ENCODE measurements at places on chromosomes 3 and 15. TPM values are rescaled to one million over a fixed set of nuclear protein-coding genes. Genes with fewer than 3 reads are reported as not detected.

DNA sequence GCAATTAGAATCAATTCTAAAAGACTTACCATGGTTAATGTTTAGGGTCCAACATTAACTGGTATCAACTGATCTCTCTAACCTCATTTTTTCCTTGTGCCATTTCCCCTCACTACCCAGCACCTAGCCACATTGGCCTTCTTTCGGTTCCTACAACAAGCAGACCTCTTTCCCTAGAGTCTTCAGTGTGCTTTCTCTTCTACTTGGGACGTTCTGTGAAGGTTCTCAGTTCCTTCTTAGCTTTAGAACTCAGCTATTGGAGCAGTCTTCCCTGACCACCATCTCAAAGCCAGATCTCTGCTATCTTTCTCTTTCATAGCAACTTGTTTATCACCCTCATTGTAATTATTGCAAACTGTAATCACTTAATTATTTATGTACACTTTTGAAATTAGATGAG is 31.5 kb upstream of the MINDY4B start:
- no peak for DNase-seq

DNA sequence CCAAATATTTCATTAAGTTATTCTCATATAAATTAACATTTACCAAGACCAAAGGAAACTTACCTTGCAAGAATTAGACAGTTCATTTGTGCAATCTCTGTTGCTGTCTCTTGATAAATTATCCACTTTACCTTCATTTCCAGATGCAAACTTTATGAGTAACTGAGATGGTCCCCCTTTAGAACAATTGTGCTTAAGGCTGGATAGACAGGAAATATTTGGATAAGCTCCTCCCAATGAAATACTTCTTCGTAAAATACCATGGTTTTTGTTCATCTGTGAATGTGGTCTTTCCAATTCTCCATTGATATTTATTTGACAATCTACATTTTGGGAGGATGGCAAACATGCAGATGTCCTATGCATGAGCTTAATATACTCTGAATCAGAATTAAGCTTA is 78.2 kb downstream of the NEDD4 start:
- DNase-seq = no peak

DNA sequence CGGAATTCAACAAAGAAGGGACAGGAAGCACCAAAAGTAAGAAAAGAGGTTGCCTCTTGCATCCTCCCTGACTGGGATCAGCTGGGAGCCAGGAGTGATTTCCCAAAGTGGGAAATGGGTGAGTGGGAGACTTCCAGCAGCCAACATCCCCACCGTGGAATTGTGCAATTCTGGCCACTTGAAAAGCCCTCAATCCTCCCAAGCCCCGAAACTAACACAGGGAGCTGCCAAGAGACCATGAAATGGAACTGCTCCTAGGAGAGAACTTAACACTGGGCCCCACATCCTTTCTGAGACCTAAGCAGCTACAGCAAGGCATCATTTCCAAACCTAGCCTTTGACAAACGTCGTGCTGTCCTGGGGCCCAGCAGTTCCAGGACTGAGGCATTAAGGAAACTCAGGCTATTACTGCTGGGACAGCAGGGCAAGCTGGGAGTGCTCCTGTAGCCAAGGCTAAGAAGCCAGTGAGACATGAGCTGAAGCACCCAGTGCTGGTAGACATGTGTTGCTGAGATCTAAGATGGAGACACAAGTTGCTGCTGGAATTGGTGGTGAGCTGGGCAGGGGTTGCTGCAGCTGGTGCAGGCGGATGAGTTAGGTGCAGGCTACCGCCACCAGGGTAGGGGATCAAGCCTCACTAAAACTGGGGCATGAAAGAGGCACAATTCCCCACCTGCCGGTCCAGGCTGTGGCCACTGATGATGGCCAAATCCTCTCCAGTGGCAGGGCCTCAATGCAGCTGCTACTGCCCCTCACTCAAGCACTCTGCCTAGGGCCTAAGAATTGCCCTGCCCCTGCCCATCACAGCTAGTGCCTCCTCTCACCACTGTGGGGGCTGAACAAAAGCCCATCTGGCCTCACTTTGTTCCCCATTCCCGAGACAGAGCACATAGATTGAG is 43.9 kb downstream of the ALDH1A2 start:
- DNase-seq = no peak

- no peak for DNase-seq
Observed at GRCh38 chr15:66705277-66706146, 3.5 kb downstream of the SMAD6 start.

- no peak for DNase-seq
Observed at GRCh38 chr15:94230431-94230882, 904 bp upstream of the MCTP2 start.

The DOCK3 gene
- 0.14 TPM for total RNA-seq

DNA sequence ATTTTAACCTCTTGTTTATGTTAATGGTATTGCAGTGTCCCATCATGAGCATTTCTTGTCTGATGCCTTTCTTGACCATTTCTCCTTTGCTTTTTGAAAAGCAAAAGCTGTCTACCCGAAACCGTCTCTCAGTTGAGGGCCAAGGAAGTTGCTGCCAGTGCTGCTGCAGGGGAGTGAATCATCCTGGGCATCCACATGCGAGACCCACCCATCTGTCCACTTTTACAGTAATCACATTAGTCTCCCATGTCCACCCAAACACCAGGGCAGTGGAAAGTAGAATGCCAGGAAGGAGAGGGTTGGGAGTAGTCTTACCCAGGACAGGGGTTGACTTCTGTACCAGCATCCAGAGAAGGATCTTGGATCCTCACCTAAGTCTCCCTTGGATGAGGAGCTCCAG is 48.6 kb upstream of the TEX264 start:
- no peak for DNase-seq

The CLSTN2 gene
- total RNA-seq = 2.4 TPM

The PIERCE2 gene
- total RNA-seq = 4.8 TPM

- no peak for DNase-seq
Observed at GRCh38 chr3:74287557-74287956, 326.9 kb downstream of the CNTN3 start.

DNA sequence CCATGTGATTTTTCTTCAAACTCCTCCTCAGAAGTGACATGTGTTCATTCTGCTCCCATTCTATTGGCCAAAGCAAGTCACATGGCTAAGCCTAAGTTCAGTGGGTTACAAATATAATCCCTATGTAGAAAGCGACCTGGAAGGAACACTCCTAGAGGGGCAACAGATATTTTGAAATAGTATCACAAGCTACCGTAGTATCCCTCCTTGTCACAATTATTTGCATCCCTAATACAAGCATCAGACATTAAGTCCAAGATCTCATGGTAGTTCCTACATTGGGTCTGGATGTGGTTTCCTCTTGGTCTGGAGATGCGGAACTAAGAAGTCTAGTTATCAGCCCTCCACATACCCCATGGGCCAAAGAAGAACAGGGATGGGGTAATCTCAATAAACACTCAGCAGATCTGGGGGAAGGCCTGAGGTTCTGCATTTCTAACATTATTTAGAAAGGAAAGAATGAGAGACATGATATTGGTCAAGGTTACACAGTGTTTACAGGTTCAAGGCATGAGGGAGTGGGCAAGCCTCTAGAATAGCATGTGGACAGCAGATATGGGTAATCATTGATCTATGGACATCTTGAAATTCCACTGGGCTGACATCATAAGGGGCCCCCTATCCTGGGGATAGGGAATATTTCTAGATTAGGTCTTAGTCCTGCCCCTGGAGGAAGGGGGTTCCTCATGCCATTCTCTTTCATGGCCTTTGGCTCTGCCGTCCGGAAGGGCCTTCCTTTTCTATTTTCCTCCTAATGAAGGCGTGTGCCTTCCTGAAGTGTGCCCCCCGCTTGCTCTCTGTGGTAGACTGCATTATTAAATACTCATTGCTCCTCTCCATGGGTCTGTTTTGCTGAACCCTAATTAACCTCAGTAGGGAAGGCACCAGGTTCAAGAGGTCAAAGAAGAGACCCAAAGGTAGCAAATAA is 17.8 kb upstream of the ABHD2 start:
- DNase-seq = no peak

DNA sequence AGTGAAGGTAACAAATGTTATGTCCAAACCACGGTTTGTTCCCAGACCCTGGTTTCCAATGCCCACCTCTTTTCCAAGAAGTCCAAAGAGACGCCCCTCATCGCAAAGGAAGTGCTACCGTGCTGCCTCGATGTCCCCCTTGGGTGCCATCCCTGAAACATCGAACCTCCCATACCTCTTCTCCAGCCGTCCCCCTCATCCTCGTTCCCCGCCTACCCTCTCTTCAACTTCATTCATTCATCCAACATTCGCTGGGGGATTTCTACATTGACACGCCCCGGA is 467 bp downstream of the TIPIN start:
- peak; percentile 4 for DNase-seq

The DGKG gene
- 0.65 TPM for total RNA-seq

DNA sequence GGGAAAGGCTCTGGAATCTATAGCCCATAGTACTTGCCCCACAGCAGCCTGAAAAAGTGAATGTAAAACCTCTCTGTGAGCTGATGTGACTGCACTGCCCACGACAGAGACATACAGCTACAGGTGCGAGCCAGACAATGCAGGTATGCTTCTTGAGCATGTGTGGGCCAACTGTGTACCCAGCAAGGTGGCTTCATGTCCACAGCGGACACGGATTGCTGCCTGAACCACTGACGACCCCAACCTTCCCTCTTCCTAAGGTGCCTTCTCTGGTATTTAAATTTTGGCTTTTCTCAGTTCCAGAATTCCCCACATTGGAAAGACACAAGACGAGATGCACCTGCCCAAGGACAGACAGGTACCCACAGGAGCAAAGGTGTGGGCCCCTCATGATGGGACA is 65.8 kb downstream of the SCN5A start:
- DNase-seq = no peak

The CPNE9 gene
- total RNA-seq = not detected

The ANKUB1 gene
- total RNA-seq = not detected

DNA sequence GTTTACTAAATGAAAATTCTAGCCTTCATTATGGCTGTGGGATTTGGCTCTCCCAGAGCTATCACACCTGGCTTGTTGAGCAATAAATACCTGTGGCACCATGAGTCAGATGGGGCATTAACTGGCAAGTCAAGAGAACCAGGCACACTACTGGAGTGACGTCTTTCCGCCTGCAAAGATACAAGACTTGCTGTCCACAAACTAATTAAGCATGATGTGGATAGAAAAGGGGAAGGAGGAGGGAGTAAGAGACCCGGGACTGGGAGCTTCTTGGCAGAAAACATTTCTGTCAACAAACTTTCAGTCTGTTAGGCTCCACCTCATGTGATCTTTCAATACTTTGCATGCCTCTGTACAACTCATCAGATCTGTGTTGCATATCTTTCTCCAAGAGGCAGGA is 56.5 kb downstream of the CLDN1 start:
- no peak for DNase-seq

The CSPG4 gene
- 1.1 TPM for total RNA-seq

DNA sequence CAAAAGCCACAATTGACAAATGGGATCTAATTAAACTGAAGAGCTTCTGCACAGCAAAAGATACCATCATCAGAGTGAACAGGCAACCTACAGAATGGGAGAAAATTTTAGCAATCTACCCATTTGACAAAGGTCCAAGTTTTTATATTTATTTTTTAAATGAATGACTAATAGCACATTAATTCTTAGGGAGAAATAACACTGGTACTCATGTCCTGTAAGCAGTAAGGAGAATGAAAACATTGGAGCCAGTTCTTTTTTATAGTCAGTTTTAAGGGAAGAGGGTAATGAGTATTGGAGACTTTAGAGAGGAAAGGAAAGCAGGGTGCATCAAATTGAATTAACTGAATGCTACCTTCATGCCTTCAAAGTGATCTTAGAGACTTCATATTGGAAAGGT is 404.7 kb upstream of the TGFBR2 start:
- DNase-seq = no peak

DNA sequence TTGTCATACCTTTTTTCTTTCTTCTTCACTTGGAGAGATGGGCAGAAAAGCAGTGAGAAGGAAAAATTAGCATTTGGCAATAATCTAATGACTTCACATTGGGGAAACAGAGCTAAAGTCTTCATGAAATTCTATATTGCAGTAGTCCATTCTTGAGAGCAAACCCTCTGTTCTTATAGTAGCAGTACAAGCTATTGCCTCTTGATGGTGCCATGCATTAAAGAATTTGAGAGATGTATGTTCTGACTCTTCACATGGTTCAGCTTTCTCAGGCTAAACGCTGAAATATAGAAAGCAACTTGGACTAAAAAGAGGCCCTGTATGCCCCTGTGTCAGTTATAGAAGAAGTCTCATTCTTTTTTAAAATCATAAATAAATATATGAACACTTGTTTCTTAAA is 36.0 kb downstream of the PHLDB2 start:
- no peak for DNase-seq

DNA sequence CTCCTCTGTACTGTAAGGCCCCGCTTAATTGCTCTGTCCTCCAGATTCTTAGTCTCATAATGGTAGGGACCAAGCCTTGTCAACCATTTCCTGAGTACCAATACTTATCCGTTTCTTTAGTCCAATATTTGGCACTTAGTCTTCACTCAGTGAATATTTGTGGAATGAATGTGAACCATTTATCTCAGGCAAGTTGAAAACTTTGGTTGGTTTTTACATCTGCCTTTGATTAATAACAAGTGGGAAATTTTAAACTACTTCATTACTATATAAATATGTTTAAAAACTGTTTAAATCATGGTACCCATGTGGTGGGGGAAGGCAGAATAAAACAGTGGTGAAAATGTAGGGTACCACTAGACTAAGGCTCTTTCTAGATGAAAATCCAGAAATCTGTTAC is 15.2 kb downstream of the CA12 start:
- no peak for DNase-seq

GRCh38 chr3:131193641-131194238 is 167.1 kb downstream of the NEK11 start:
- no peak for DNase-seq

DNA sequence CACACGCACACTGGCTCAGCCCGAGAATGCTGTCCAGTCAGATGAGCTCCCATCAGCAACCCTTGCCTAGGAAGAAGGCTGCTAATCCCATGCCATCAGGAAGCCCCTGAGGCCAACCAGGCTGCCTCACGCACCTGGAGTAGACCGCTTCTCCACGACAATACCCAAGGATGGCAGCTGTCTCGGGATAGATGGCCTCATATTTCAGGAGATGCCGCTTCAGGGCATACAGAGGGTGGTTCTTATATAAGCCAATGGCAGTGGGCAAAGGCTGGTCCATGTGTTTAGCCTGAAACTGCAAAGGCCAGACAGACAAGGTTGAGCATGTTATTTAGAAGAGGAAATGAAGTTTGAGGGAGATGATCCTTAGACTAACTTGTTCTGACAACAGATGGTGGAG is 22.2 kb downstream of the XPC start:
- no peak for DNase-seq

DNA sequence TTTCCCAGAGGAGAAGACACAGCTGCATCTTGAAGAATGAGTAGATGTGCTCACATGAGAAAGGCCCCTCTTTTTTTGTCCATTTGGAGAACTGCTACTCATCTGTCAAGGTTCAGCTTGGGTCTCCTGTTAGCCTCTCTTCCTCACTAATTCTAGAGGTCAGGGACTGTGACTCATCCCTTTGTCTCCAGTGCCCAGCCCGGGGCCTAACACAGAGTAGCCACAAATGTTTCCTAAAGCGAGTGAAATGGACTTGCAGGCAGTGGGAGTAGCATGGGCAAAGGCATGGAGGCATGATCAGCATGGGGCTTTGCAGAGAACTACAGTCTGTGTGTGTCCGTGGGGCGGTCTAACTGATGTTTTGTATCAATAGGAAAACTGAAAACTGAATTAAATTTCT is 33.9 kb upstream of the MRPS22 start:
- DNase-seq = no peak
